ENCODE measurements at places on chromosomes 4 and X.

DNA sequence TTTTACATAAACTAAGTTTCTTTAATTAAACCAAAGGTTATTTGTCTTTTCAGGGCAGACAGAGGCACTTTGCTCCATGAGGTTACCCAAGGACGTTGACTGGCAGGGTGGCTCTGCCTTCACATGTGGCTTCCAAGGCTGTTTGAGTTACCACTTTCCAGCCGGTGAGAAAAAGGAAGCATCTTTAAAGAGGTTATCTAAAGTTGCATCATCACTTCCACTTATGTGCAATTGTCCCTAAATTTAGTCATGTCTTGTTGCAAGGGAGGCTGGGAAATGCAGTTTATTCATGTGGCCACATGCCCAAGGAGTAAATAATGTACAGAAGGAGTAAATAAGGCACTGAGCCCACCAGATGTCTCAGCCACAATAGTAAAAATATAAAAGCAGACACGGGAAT lies 29.0 kb upstream of the RAP1GDS1 start:
- DNase-seq, result peak; percentile 3

DNA sequence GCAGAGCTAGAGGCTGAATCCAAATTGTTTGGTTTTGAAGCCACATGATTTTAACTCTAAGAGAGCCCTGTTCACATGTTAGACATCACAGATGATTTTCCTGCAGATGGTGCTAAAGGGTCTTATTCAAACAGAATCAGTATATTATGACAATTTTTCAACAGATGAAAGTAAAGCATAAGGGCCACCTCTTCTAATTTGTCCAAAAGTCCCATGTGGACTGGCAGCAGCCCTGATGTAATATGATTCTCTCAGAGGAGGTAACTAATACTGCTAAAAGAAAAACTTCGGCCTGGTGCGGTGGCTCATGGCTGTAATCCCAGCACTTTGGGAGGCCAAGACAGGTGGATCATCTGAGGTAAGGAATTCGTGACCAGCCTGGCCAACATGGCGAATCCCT lies 26.0 kb upstream of the SETD7 start:
- DNase-seq, result no peak

- no peak for DNase-seq
Observed at GRCh38 chr4:140156529-140157171, 2.7 kb upstream of the MAML3 start.

DNA sequence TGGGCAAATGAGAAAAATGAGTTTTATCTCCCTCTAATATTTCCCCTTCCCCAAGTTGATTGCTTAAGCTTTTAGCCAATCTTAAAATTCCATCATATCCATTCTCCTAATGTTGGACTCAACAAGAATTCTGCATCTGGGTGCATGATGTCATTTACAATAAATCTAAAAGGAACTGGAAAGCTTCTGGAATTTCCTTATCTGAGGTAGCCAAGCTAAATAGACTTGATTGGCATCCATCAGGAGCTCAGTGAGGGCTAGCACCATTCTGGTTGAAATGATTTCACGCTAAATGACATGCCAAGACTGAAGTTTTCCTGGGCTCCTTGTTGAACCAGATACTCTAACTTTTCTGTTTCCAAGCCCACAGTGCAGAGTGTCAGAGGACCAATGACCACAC lies 110.3 kb upstream of the SCML1 start:
- no peak for DNase-seq

DNA sequence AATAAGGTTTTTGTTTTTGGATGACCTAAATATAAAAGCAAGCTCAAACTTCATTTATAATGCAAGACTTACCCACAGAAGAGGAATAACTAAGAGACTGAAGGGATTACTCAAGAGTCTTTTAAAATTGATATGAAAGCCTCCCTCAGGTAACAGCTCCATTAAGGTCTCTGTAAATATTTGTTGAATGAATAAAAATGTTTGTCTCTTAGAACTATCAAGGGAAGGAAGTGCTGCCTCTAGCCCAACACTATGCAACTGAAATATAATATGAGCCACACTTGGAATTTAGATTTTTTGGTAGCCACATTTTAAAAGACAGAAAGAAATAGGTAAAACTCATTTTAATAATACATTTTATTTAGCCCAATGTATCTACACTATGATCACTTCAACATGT lies 127.8 kb downstream of the SH3RF1 start:
- DNase-seq, result no peak

GRCh38 chrX:154734061-154734781 lies 16.7 kb downstream of the GAB3 start:
- peak; percentile 60 for DNase-seq

DNA sequence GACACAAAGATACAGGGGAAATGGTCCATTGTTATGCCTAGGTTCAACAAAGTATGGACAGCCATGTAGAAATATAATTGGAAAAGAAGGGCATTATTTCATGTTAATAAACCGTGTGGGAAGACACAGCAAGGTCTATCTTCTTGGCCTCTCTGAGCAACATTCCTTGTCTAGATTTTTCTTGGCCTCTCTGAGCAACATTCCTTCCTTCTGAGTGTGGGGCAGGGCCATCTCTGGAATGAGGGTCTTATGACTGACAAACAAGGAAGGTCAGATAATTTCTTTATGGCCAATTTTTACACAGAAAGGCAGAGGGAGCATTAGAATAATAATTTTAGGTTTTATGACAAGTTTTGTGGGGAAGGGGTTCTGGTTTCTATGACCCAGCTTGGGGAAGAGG lies 24.3 kb upstream of the MAOA start:
- DNase-seq, result no peak

DNA sequence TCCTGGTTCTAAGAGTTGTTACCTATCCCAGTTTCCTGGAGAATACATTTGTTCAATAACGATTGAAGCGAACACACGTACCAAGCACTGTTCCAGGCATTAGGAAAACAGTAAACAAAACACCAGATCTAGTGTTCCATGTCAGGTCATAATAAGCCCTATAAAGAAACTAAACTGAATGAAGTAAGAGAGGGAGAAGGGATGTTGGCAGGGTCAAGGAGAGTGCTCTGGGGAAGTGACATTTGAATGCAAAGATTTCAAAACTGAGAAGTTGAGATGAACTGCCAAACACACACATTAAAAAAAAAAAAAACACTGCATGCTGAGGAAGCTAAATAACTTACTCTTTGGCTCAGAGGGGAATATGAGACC lies 14.4 kb upstream of the ENAM start:
- no peak for DNase-seq

GRCh38 chr4:8260656-8261111 lies 8.9 kb upstream of the HTRA3 start:
- no peak for DNase-seq

DNA sequence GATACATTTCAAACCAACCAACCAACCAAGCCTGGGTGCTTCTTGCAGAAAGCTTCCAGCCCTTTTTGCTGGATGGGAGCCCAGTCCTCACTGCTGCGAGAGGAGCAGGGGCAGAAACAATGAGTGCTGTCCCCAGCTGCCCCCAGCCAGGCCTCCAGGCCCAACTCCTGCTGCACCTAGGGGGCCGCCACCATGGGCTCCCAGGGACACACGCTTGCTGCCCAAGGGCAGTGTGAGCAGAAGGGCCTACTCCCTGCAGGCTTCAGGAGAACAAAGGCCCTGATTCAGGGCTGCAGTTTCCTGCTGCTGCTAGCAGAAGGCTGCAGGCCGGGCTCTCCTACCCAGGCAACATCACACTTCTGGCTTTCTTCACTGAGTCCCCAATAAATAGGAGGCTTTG lies 37.7 kb upstream of the ENPP6 start:
- DNase-seq, result peak; percentile 43

- no peak for DNase-seq
Observed at GRCh38 chr4:143184217-143184502, 557 bp upstream of the USP38 start.

DNA sequence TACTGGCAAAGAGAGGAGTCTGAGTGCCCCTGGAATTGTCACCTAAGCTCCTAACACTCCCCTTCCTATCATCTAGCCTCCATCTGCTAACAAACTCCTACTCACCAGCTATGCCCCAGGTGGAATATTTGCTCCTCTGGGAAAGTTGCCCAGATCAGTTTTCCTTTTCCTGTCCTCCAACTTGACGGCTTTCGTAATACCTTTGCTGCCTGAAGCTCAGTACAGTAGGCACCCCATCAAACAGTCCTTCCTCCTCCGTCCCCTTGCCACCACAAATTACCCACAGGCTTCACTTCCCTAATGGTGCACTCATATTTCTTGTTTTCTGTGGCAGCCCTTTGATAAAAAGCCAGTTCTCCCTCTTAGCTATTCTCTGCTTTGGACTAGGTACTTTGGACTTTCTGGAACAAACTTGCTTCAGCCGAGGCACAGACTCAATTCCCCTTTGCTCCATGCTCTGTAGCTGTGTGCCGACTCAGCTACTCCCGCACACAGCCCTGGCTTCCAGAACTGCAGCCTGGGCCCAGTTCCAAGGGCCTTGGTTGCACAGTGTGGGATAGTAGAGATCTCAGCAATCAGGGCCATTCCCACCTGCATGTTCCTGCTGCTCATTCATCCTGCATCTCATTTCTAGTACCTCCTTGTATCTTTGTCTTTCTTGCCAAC lies 605.1 kb downstream of the BCOR start:
- DNase-seq, result no peak

DNA sequence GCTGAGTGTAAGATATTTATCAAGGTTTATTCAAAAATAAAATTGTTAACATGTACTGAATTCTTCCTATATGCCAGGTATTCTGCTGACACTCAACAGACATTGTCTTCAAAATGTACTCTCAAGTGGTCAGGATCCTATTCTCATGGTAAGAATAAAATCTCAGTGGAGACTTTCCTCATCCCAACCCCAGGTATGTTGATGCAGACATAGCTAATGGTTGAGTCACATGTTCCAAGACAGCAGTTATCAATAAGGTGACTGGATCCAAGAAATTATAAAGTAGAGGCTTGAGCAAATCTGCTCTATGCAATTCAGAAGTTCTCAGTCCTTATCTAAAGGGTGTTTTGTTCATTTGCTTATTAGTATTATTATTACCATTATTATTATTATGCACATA lies 115.2 kb upstream of the GABRA2 start:
- DNase-seq, result no peak

DNA sequence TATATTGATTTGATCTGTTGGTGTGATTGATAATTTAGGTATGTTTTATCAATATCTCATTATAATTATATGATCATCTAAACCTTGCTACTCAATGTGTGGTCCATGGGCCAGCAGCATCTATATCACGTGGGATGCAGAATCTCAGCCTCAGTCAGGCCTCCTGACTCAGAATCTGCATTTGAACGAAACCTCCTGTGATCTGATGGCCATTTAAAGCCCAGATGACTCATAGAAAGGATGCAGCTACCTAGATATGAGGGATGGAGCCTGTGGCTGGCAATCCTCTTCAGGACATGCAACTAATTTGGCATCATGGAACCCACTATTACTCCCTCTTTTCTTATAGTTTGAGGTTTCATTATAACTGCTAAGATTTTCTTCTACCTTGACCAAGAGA lies 11.3 kb upstream of the CHRNA9 start:
- no peak for DNase-seq

DNA sequence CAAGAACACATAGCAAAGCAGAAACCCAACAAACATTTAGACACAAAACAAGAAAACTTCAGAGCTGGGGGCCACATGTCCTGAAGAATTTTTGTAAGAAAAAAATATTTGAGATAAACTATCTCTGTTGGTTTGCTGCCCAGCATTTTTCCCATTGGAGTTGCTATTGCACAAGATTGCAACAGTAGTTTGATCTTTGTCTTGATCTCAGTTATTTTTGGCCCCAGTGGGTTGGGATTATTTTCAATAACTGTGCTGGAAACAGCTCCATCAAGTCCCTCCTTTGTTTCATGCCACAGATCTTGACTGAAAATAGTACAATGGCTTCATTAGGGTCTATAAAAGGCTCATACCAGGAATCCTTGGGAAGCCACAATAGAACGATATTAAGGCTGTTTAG lies 103.8 kb upstream of the RAI2 start:
- DNase-seq, result no peak

GRCh38 chrX:94576367-94577004 lies 902.5 kb downstream of the FAM133A start:
- DNase-seq, result no peak

DNA sequence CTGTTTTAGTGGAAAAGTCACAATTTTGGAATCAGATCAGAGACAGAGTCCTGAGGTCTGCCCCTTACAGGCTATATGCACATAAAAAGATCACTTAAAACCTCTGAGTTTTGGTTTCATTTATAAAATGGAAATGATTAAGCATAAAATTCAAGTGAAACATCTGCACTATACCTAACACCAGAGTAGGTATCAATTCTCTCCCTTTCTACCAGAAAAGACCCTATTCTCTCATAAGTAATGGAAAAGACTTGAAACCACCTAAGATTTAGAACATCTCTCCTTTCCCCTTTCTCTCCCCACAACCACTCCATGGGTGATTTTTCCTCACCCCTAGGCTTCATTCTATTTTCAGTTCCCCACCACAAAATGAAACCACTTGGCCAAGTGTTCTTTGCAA lies 907 bp downstream of the LHFPL1 start:
- DNase-seq, result no peak

DNA sequence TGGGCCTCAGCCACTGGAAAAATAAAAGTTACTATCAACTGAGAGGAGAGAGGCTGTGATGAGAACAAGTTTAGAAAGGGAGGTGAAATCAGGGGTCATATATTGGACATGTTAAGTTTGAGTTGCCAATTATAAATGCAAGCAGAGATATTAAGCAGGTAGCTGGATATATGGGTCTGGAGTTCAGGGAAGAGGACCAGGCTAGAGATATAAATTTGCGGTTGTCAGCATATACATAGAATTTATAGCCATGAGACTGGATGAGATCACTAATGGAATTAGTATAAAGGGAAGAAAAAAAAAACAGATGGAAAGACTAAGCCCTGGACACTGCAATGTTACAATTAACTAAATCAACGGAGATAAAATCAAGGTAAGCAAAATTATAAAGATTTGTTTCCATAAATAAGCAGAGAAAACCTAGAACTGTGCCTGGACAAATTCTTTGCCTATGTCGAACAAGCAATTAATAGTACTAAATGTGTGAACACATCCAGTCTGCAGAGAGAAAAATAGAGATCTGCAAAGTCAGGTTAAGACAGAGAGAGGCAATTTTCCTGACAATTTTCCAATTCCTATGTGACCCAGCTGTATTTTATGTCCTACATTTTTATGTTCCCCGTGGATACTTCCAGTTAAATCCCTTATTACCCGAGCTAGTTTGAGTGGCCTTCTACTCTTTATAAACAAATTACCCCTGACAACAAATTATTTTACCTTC lies 265.4 kb downstream of the GASK1B start:
- no peak for DNase-seq

GRCh38 chr4:119271361-119272085 lies 50.4 kb downstream of the FABP2 start:
- DNase-seq, result no peak

Data from stomach (tissue), 19 donors.